ENCODE measurements at places on chromosomes 1 and 21. TPM values are rescaled to one million over a fixed set of nuclear protein-coding genes. Genes with fewer than 3 reads are reported as not detected.

DNA sequence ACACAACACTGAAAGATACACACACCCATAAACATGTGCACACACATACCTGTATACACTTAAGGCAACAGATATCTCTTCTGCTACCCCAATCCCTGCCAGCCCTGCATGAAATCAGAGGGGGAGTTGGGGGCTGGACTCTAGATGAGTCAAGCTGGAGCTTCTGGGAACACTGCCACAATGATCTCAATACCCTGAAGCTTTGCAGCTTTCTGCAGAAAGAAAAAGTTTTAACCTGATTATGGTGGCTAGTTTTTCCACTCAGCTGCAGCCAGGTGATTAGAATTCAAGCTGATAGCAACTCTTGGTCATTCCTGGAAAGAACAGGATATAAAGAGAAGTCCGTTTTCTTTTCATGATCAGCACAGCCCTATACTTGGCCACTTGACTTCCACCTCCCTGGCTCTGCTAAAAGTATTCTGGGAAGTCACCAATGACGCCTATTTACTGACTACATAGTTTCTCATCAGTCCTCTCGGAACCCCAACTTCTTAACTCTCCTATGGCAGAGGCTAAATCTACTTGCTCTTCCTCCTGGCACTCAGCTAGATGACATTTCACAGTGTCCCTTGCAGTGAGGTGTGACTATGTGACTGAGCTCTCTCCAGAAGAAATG is 20.7 kb upstream of the DNASE2B start:
- peak; percentile 47 for DNase-seq

DNA sequence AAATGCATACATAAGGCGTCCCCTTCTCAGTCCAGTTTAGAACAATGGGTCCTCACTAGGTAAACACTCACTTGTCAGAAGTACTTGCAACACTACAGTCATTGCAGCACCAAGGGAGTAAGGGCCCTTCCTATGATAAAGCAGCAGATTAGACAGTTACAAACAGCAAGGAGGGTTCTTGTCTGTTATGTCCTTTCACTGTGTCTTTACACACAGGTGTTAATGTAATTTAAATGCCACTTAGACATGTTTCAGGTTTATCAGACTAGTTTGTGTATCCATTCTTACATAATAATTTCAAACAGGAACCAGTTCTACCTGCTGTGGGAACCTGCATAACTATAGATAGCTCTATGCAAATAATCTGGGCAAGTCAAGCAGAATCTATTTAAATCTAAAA is 105.6 kb upstream of the USH2A start:
- no peak for DNase-seq

DNA sequence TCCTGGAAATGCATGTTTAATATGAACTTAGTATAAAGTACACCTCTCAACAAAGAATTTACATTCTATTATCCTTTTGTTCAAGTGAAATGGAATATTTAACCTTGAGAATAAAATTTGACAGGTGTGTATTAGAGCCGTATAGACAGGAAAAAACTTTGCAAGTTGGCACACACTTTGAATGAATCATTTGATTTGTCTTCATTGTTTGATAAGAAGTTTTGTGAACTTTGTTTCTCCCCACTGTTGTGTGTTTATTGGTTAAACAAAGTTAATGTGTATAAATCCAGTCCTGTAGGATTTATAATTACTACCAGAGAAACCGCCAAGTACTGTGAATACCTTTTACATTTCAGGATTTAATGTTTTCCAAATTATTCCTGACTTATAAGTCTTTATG is 2.0 kb downstream of the SYDE2 start:
- no peak for DNase-seq

GRCh38 chr1:161082996-161083747 is 6.2 kb downstream of the NECTIN4 start:
- peak; percentile 83 for DNase-seq

DNA sequence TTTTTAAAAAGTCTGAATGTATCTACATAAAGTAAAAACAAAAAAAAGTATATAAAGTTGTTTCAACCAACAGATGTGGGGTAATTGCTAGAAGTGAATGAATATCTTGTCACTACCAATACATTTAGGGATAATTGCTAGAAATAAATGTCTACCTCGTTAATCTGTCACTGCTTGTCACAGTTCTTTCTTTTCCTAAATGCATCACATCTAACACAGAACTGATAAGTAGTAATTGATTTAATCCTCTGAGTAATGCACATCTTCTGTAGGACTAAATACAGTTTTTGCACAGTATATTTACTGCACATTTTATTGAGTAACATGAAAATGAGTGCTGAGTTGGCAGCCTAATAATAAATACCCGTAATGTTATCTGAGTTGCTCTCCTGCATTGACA is 72.2 kb downstream of the SUSD4 start:
- no peak for DNase-seq

DNA sequence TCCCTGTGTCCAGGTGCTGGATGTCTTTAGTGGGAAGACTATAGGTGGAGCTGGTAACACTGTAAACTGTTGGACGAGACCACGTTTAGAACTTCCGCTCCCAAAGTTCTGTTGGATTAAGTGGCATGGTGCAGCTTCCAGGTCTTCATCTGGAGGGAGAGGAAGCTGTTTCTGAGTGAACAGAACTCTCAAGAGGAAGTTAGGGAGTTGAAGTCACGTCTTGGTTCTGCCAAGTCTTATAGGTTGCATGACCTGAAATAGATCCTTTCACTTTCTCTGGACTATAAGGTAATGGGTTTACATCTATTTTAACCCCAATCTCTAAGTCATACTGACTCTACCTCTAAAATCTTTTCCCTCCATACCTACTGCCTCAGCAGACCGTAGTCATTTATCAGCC is 97.4 kb upstream of the TNR start:
- no peak for DNase-seq

DNA sequence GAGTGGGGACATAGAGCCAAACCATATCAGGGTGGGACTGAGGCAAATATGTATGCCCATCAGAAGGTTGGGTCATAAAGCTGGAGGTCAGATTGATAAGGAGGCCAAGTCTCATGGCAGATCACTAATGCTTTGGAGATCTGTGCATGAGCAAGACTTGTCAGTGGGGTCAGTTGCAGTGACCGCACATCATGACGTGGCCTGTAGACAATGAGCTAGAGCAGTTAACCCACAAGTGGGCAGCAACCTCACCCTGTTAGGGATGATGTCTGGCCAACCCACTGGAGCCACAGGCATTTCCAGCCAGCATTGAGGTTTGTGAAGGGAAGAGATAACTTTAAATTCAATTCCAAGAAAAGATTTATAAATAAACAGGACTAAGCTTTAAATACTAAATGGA is 66.7 kb downstream of the XCL1 start:
- no peak for DNase-seq

GRCh38 chr1:231487910-231488309 is 40.6 kb upstream of the TSNAX start:
- no peak for DNase-seq

DNA sequence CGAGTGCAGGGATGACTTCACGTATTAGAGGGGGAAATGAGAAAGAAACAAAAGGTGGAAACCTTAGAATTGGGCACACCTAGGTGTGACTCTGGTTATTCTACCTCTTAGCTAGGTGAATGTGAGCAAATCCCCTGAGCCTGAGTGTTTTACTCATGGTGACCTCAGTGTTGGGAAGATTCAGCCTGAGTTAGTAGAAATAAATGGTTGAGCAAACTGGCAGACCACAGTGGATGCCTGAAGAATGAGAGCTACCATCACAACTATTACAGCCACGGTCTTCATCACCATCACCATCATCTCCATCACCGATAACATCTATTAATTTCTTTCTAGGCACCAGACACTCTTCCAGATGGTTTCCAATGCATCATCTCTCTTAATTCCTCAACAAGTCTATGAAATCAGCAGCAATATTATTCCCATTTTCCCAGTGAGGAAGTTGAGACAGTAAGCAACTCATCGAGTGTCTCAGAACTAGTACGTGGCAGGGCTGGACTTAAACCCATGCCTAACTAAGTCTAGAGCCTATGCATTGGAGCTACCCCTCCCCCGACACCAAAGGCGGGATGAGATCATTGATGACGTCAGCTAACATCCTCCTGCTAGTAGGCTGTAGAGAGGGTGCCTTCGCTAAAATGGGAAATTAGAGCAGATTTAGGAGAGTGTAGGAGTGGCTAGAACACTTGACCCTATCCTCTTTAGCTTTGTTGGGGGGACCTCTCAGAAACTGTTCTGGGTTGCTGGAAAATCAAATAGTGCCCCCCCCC is 7.9 kb upstream of the KAZN start:
- DNase-seq = no peak

- no peak for DNase-seq
Observed at GRCh38 chr1:43247256-43247921, 22.4 kb upstream of the TMEM125 start.

- DNase-seq = peak; percentile 70
Observed at GRCh38 chr1:89724369-89725010, 91.6 kb downstream of the LRRC8C start.

- DNase-seq = no peak
Observed at GRCh38 chr1:4937876-4938534, 283.6 kb downstream of the AJAP1 start.

DNA sequence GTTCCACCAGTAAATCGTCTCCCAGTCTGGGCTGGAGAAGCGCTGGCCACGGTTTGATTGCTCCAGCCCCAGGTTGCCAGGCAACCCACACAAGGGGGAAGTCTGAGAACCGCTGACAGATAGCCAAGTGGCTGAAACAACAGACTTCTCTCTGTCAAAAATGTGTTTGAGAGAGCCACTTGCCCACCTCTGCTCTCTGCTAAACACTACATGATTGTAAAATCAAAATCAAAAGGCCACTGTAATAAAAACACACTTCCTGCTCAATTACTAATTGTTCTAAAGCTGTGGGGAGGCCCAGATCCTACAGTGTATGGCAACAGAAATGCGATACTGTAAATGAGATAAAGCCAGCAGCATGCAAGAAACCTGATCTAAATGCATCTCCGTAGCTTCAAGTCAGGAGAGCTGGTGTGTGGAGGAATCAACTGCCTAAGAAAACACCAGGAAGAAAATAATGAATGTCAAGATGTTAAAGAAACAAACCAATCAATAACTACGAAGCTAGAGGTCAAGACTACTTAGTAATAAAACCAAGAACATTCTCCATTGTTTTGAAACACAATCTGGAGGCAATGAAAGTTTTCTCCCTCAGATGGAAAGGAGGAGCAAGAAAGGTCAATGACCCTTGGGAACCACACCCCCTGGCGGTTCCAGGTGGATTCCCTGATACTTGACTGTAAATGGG is 121.2 kb downstream of the SLC45A1 start:
- no peak for DNase-seq

ERRFI1 gene
- total RNA-seq = 98.3 TPM

L1TD1 gene
- total RNA-seq = 9.7 TPM

KCNJ10 gene
- not detected for total RNA-seq

C4BPA gene
- not detected for total RNA-seq

MAN1C1 gene
- total RNA-seq = 0.07 TPM
